Psoas muscle (tissue), 8 donors: ENCODE measurements at places on chromosomes 5 and 9.

DNA sequence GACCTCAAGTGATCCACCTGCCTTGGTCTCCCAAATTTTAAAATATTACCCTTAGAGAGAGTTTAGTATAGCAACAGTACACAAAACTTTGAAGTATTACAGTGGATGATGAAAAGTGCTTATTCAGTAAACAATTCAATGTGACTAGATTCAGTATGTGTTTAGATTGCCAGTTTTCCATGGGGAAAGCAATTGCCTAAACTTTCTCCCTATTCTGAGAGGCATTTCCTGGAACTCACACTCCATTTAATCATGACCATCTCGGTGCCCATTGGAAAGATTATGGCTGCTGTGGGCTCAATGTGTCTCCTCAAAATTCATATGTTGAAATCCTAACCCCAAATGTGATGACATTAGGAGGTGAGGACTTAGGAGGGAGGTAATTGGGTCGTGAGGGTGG lies 38.9 kb upstream of the MYO10 start:
- DNase-seq, result no peak

DNA sequence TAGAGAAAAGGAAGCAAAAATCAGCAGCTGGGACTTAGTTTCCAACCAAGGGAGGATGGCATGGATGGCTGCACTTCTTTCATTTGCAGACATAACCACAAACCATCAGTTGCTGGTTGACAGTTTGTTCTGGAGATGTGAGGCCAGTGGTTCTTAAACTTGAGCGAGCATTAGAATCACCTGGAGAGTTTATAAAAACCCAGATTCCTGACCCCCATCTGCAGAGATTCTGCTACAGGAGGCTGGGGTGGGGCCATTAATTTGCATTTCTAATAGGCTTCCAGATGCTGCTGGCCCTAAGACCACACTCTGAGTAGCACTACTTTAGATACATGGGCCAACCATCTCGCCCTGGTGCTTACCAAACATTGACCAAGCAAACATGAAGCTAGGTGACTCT lies 60.8 kb downstream of the MARCHF3 start:
- DNase-seq, result no peak

- no peak for DNase-seq
Measured at GRCh38 chr5:26482810-26483375, 555.5 kb downstream of the CDH9 start.

GRCh38 chr9:133050142-133050541 lies 11.6 kb upstream of the CEL start:
- peak; percentile 53 for DNase-seq

DNA sequence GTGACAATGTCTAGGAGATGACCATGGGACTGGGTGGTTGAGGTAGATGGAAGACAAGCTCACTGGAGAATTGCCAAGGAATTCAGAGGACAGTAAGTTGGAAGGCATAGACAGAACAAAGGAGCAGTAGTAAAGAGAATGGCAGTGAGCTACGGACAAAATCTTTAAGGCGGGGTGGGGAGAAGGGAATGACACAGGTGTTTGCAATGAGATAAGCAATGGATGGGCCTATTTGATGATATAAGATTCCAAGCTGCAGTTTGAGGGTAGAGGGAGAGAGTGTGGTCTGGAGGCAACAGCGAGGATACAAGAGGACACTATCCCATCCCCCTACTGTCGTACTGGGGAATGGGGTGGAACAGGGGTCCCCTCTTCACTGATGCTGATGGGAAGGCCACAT lies 14.4 kb downstream of the PTTG1 start:
- no peak for DNase-seq

GRCh38 chr9:76114144-76114543 lies 223.7 kb downstream of the PCSK5 start:
- no peak for DNase-seq

DNA sequence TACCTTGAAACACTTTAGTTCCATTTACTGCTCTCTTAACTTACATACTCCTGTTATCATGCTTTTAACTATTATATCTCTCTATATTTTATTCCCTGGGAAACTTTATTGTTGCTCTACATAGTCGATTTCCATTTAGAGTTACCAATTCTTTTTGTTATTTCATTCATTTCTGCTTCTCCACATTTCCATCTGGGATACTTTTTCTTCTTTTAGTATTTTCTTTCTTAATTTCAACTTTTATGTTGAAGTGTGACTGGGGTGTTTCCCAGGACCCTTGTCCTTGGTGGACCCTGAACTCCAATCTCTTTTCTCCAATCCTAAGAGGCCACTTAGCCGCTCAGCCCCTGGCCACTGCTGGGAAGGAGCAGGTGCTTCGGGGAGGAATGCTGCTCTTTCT lies 36.0 kb downstream of the PSD2 start:
- DNase-seq, result no peak

DNA sequence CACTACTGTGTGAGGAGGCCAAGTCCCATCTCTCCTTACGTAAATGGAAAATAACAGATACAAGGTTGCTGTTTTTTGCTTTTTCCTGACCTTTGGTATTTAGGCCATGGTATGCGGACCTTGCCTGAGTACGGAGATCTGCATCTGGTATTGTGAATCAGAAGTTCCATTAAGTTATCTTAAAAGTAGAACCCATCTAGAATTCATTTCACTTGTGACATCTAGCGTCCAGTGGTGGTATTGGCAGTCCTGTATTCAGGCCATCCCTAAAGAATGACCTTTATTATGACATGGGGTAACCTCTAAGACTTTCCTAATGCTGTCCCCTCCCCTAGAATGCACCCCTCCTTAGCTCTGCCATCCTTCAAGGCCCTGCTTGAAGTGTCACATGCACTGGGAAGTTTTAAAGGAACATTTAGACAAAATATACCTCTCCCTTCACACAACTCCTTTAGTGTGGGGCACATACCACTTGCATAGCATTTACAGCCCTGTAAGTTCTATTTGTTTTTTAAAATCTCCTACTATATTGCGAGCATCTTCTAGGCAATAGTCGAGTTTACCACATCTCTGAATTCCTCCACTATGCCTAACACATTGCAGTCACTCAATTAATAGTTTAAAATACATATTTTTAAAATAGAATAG lies 1.9 kb upstream of the SPDL1 start:
- DNase-seq, result peak; percentile 12

DNA sequence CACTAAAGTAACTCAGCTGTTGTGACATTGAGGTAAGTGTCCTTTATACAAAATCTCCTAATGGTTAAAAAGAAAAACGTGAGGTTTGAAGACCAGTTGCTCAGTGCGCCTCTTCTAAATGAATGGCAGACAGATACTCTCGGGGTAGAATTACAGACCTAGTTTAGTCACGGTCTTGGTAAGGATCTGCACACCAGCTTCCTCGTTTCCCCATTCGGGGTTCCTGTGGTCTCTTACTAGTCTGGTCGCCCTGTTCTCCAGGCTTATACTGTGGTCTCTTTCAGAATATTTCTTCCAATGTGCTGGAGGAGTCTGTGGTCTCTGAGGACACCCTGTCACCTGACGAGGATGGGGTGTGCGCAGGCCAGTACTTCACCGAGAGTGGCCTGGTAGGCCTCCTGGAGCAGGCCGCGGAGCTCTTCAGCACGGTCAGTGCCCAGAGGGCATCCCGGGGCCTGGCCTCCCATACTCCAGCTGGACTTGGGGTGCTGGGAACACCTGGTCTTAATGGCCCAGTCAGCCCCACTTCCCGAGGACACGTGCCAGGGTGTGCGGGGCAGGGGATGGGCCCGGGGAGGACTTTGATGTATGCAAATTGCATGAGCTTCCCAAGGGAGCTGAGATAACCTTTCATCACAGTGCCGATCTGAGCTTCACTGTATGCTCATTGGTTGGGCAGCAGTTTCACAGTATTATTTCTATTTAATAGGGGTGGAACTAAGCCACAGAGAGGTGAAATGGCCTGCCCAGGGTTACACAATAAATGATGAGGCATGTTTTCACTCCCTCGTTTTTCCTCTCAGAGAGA lies 224.5 kb downstream of the DOCK8 start:
- DNase-seq, result peak; percentile 60

DNA sequence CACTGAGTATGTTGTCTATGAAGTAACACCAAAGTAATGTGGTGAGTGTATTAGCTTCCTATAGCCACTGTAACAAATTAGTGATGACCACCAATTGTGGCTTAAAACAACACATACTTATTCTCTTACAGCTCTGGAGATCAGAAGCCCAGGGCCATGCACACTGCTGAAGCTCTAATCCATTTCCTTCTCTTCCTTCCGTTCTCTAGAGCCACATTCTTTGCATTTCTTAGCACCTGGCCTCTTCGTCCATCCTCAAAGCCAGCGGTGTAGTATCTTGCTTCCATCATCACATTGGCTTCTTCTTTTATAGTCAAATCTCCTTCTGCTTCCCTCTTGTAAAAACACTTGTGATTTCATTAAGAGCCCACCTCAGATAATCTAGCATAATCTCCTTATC lies 230.3 kb upstream of the RFX3 start:
- DNase-seq, result no peak

GRCh38 chr5:157443041-157443549 lies 16.9 kb upstream of the NIPAL4 start:
- no peak for DNase-seq

DNA sequence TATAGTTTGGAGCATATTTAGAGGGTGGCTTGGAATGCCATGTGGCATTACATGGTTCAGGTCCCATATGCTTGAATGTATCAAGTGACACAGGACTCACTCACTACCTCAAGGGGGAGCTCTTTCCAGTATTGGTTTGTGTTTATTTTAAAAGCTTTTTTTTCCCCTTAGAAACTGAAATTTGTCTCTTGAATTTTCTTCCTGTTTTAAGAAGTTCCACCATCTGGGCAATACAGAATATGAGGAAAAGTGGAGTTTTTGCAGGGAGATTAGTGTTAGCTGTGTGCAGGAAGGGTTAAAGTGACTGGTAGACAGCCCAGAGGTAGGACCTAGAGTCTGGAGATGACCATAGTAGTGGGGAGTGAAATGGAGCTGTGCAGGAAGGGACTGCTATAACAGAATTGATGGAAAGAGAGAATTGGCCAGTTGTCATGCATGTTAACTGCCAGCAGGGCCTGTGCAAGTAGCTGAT lies 36.6 kb downstream of the CTNNA1 start:
- DNase-seq, result no peak

- DNase-seq, result no peak
Measured at GRCh38 chr5:133128066-133128465, 76.3 kb downstream of the HSPA4 start.

DNA sequence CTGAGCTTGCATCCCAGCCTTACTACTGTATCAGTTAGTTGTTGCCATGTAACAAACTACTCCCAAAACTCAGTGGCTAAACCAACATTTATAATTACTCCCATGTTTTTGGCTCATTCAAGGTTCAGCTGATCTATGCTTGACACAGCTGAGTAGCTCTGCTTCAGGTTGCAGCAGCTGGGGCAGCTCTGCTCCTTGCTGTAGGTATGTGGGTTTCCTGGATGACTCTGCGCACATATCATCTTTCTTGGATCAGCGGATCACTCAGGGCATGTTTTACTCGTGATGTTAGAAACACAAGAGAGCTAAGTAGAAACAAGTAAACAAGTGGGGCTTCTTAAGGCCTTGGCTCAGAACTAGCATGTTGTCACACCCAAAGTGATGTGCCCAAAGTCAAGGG lies 15.1 kb downstream of the TEK start:
- no peak for DNase-seq

DNA sequence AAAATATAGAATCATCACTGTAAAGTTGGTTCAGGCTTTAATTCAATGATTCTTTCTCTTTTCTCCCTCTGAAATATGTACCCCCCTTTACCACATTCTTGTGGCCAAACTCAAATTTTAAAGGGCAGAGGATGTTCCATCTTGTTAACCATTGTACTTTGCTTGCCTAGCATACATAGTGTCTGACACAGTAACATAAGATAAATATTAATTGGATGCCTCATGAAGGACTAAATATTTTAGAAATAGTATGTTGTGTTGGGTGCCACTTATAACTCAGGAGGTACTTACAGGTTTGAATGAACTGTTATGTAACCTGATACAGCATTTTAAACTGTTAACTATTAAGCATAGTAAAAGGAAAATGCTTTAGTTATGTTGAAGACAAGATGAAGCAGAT lies 71.5 kb downstream of the NIPBL start:
- DNase-seq, result no peak
